ENCODE measurements at places on chromosomes 2 and 18.

DNA sequence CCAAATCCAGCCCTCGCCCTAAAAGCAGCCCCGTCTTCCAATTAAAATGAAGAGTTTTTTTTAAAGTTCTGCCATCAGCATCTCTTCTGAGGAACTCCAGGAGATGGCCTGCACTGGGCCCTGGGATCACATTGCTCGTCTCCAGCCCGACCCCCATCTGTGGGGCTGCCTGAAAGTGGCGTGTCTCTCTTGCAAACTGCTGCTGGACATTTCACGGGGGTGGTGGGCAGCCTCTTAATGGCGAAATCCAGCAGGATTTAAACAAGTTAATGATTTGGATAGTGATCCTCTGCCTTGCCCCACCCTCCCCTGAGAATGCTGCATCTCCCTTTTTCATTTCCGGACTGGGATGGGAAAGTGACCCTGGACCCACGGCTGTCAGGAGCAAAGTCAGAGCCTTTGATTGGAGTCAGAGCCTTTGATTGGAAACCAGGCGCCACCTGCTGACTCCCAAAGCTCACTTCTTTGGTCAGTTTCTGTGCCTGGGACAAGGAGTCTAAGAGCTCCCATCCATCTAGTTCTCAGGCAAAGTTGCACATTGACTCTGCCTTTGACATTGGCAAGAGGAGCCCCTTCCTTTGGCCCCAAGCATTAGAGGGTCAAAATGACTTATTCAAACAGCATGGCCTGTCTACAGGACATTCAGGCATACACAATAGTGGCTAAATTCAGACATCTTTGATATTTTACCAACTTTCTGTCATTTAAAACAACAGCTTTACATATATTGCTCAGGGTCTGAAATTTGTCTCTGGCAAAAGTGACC lies 155.2 kb downstream of the SH3BP4 start:
- no peak for DNase-seq

GRCh38 chr2:86396291-86396785 lies 44.8 kb upstream of the KDM3A start:
- DNase-seq, result no peak

GRCh38 chr2:1499033-1499795 lies 86.0 kb downstream of the TPO start:
- DNase-seq, result no peak

DNA sequence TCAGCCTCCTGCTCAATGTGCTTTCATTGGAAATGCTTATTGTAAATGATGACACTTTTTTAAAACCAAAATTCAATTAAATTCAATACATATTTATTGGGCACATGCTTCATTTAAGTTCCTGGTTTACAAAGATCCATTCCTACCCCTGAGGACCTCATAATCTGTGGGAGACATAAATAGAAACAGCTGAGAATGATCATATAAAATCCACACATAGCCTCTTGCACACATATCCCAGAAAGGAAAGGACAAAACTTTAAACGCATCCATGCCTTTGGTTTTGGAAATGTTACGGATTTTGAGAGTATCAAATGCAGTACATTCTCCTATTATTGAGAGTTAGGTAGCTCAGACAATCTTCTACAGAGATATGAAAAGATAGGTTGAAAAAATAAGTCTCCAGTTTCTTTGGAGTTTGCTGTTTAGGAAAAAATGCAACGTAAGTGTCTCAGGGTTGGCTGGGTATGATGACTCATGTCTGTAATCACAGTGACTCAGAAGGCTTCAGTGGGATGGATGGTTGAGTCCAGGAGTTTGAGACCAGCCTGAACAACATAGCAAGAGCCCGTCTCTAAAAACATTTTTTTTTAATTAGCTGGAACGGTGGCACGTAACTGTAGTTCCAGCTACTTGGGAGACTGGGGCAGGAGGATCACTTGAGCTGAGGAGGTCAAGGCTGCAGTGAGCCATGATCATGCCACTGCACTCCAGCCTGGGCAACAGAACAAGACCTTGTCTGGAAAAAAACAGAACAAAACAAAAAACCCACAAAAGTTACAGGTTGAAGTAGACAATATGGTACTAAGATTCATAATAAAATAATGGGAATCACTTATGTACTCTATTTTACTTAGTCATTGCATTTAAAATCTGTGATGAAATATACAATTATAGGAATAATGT lies 3.9 kb upstream of the PRELID3A start:
- DNase-seq, result no peak

- no peak for DNase-seq
Observed at GRCh38 chr18:24011123-24011917, 3.2 kb upstream of the TTC39C start.

GRCh38 chr2:181046833-181047232 lies 66.4 kb downstream of the UBE2E3 start:
- DNase-seq, result no peak

DNA sequence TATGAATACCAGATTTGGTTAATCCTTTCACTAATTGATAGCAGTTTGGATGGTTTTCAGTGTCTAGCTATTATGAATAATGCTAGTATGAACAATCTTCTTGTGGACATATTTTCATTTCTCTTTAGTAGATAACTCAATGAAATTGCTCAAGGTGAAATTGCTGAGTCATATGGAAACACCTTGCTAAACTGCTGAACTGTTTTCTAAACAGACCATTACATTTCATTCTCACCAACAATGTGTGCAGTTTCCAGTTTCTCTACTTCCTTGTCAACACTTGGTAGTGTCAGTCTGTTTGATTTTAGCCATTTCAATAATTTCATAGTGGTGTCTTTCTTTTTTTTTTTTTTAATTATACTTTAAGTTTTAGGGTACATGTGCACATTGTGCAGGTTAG lies 250.0 kb downstream of the HRH4 start:
- no peak for DNase-seq

DNA sequence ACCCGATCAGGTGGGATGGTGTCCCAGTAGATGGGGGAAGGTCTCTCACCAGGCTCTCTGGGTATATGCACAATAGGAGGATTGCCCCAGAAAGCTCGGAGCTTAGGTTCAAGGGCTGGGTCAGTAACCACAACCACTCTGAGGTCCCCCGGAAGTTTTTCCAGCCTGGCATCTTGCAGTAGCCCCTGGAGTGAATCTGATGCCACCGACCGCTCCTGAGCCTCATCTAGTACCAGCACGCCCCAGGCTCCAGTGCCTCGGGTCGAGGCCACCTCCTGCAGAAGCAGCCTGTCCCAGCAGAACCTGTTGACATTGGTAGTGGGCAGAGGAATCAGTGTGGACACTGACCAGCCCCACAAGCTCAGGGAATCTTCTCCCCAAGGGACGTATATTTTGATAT lies 2.0 kb downstream of the DQX1 start:
- no peak for DNase-seq

GRCh38 chr18:63520053-63520685 lies 22.0 kb upstream of the SERPINB12 start:
- no peak for DNase-seq

DNA sequence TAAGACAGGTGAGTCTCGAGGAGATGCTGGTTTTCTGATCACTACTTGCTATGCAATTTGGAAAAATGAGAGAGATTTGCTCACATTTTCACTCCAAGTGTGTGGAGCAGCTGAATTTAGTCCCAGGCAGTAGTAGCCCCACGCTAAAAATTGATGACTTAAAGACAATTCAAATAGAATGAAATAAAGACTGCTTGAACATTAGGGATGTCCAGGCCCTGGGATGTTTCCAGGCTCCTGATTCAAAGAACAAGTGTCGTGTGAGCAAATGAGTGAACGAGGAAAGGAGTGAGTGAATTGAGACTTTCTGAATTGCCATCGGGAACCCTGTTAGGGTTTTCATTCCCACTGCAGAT lies 37.3 kb upstream of the MRPL19 start:
- no peak for DNase-seq

GRCh38 chr2:609881-610280 lies 67.3 kb downstream of the TMEM18 start:
- no peak for DNase-seq

- DNase-seq, result no peak
Observed at GRCh38 chr2:11502740-11503292, 31.0 kb upstream of the GREB1 start.

GRCh38 chr18:51726614-51727013 lies 529.1 kb upstream of the MEX3C start:
- DNase-seq, result no peak
